Stimulated activated CD8-positive, alpha-beta memory T cell treated with anti-CD3 and anti-CD28 coated beads, Interleukin-4, amount 100 ng/mL, for 24 hours (primary cell): ENCODE measurements at places on chromosomes 12 and 14.

- no peak for DNase-seq
These were observed 348.3 kb downstream of the ZFP36L1 start for GRCh38 chr14:68444449-68445168.

DNA sequence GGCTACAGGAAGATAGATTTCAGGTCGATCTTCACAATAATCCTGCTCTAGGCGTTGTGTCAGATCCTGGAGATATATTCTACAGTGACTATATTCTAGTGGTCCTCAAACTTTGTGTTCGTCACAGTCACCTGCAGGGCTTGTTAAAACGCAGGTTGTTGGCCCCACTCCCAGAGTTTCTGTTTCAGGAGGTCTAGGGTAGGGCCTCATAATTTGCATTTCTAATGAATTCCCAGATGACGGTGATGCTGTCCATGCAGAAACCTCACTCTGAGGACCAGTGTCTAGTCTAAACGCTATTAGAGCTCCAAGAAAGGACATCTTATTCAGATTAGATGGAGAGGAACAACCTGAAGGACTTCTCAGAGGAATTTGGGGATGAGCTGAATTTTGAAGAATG lies 13.2 kb upstream of the SLC6A13 start:
- DNase-seq = no peak

GRCh38 chr12:3361146-3361545 lies 129.9 kb upstream of the PRMT8 start:
- no peak for DNase-seq

DNA sequence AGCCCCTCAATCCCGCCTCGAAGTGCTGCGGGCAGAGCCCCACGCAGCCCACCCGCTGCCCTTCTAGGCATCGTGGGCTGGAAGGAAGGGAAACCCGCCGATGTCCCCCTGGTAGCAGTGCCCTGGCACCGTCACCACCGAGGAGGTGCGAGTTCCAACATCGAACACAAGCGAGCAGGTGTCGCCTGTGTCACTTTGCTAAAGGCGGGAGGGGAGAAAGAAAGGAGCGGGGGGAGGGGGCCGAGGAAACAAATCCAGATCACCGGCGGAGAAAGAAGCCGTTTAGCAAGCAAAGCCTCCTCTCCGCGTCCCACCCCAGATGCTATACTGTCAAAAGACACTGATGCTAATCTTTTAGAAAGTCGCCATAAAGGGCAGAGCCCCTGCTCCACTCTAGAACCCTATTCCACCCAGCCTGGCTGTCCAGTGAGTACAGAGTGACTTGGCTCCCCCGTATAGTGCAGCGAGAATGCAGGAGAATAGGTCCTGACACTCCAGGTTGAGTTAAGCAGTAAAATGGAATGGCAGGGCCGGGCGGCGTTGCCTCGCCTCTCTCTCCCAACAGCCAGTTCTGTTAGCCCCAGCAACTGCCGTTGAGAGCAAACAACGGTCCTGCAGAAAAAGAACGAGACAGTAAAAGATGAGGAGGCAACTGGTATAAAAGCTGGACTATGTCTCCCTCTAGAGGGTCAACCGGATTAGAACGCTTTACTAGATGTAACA lies 67.9 kb upstream of the USP15 start:
- no peak for DNase-seq

GRCh38 chr12:6942331-6942665 lies 1.3 kb upstream of the RNU7-1 start:
- no peak for DNase-seq

- no peak for DNase-seq
These were observed 69.1 kb upstream of the GALNT9 start for GRCh38 chr12:132398386-132398991.

GRCh38 chr14:96131836-96132235 lies 72.8 kb upstream of the BDKRB2 start:
- DNase-seq = no peak
